ENCODE measurements at places on chromosomes 16 and 17.

GRCh38 chr17:45171338-45172231, 9.9 kb downstream of the HEXIM2 start:
- DNase-seq = no peak

DNA sequence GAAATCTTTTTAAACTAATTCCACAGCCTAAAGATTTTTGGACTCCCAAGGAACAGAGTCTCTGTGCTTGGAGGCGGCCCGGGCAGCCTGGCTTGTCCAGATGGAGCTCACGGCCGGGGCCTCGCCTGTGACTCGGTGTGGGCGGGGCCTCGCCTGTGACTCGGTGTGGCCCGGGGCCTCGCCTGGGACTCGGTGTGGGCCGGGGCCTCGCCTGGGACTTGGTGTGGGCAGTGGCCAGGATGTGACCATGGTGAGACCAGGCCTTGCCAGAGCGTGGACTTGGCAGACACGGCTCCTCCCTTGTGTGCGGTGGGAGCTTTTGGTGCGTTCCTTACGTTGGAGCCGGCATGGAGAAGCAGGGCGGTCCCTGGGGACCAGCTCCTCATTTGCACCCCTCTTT, 92.3 kb downstream of the METRNL start:
- DNase-seq = no peak

- no peak for DNase-seq
Measured at GRCh38 chr17:43545383-43545632, 832 bp downstream of the ETV4 start.

DNA sequence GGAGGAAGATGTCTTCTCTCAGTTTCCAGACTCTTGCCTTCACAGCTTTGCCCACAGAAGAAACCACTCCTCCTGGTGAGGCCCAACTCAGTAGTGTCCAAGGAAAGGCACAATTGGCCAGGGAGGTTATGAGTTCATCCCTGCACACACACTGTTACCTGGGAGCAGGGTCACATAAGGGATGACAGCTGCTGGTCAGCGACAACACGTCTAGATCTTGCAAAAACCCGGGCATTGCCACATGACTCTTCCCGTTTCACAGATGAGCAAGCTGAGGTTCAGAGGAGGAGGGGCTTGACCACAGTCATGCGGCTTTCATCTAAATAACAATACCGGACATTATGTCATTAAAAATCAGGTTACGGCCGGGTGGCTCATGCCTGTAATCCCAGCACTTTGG, 186.0 kb downstream of the COPRS start:
- no peak for DNase-seq

GRCh38 chr17:1122533-1123392, 57.0 kb downstream of the ABR start:
- peak; percentile 71 for DNase-seq

GRCh38 chr17:14318918-14319205, 18.0 kb downstream of the HS3ST3B1 start:
- DNase-seq = no peak

GRCh38 chr16:81319221-81319912, 4.6 kb downstream of the GAN start:
- DNase-seq = no peak

DNA sequence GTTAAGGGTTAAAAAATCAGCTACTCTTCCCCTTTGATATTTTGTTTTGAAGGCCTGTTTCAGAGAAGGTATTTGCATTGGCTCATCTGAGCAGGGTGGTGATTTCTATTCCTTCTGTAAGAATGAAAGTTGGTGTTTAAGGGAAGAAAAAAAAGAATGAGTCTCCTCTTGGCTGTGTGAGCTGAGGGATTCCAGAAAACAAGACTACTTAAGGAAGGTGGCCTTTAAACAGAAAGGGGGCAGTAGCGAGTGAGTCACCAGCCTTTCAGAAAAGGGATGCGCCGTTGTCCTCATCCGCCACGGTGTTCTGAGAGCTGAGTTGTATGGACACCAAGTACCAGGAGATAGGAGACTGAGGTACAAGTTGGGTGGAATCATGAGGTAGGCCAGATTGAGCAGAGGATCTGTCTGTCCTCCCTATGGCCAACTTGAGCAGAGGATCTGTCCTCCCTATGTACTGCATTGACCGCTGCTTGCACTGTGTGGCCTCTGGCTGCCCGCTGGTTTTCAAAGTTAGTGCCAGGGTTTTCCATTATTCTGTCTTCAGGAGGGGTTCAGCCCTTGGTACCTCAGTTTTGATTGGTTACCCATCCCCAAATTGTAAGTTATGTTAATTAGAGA, 8.2 kb downstream of the PRKCA start:
- DNase-seq = no peak

DNA sequence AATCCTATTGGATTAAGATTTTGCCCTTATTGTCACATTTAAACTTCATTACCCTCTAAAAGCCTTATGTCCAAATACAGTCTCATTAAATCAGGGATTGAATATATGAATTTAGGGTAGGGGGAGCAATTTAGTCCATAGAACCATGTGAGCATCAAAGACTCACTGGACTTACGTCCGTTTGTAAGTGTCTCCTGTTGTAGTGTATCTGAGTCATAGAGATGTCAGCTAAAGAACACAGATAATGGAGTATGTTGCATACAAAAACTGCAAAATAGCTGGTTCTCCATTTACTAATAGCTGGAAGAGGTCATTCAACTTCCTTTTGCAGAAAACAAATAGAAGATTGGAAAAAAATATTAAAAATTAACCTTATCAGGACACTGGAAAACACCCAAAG, 599.1 kb upstream of the SOX9 start:
- DNase-seq = no peak

DNA sequence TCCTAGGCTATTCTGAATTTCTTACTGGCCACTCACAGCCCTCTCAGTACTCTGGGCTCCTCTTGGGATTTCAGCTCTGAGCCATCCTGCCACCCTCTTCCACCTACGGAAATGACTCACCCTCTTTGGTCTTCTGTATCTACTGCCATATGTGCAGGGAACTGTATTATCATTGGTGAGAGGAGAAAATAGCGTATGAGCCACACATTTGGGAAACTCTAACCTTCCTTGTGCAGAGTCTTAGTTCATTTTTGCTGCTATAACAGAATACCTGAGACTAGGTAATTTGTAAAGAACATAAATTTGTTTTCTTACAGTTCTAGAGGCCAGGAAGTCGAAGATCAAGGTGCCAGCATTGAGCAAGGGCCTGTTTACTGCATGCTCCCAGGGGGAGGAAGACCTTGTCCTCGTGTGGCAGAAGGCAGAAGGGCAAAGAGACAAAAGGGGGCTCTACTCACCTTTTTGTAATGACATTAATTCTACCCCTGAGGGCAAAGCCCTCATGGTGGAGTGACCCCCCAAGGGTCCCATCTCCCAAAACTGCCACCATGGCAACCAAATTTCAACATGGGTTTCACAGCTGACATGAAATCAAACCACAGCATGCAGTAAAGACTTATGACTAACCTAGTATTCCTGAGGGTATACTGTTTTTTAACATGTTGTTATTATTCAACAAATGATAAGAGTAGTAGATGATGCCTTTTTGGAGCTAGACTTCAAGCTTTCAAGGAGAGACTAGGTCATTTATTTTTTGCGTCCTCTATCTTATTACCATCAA, 191.8 kb downstream of the PRKCA start:
- no peak for DNase-seq

- no peak for DNase-seq
Measured at GRCh38 chr17:71217769-71218168, 903.1 kb upstream of the SOX9 start.

- DNase-seq = no peak
Measured at GRCh38 chr17:40313668-40314583, 4.9 kb downstream of the RARA start.

- no peak for DNase-seq
Measured at GRCh38 chr16:24800586-24800985, 45.2 kb upstream of the SLC5A11 start.

All from stimulated activated CD8-positive, alpha-beta memory T cell treated with anti-CD3 and anti-CD28 coated beads, Interleukin-7, amount 100 ng/mL, for 1 hour (primary cell).